ENCODE measurements at places on chromosomes 16 and 17. TPM values are rescaled to one million over a fixed set of nuclear protein-coding genes. Genes with fewer than 3 reads are reported as not detected.

ANKFN1 gene
- total RNA-seq, result under 0.01 TPM

GRCh38 chr16:64933885-64934284 is 188.0 kb downstream of the CDH11 start:
- DNase-seq, result no peak

- DNase-seq, result no peak
Measured at GRCh38 chr17:40442392-40443195, 656 bp upstream of the IGFBP4 start.

DNA sequence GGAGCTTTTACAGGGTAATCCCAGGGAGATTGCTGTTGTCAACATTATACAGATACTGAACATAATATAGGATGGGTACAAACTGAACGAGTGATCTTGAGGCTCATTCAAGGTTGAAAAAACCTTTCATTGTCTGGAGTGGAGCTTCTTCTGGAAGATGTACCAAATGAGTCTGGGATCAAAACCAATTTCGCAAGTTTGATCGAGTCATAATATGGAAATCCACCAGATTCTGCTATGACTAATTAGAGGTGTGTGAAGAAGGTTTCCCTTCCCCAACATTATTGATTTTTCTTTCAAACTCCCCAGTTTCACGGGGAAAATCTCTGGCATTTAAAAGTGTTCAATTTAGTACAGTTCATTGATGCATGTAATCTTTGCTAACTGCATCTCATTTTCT is 324.1 kb downstream of the ZFHX3 start:
- peak; percentile 28 for DNase-seq

PEX12 gene
- 6.4 TPM for total RNA-seq

PARD6A gene
- total RNA-seq, result 0.97 TPM

SPDYE4 gene
- not detected for total RNA-seq

GRCh38 chr16:8887952-8888560 is 5.9 kb downstream of the LITAFD start:
- DNase-seq, result peak; percentile 67

TMC5 gene
- not detected for total RNA-seq

- no peak for DNase-seq
Measured at GRCh38 chr16:9820476-9821246, 361.6 kb downstream of the GRIN2A start.

GRCh38 chr17:71558901-71559300 is 561.9 kb upstream of the SOX9 start:
- no peak for DNase-seq
